Stimulated activated CD4-positive, alpha-beta T cell treated with anti-CD3 and anti-CD28 coated beads, TNF-alpha, amount 100 ng/mL, for 1 hour (primary cell): ENCODE measurements at places on chromosomes 1 and 21.

DNA sequence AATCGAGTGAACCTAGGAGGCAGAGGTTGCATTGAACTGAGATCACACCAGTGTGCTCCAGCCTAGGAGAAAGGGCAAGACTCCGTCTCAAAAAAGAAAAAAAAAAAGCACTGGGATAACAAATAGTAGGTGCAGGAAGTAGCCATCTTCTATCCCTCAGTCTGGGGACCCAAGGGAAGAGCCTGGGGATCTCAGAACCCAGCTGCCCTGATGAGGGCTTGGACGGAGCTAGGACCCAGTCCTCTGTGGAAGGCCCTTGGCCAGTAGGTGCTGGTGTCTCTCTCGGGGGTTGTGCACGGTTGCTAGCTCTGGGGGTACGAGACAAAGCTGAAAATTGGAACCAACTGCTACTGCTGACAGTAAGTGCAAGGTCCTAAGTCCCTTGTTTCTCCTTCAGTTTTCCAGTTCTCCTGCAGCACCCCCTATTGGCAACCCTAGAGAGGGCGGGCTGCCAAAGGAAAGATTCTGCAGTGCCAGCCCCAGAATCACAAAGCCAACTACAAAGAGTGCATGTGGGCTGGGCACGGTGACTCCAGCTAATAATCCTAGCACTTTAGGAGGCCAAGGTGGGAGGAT, 57.6 kb upstream of the KIF1B start:
- DNase-seq, result no peak

DNA sequence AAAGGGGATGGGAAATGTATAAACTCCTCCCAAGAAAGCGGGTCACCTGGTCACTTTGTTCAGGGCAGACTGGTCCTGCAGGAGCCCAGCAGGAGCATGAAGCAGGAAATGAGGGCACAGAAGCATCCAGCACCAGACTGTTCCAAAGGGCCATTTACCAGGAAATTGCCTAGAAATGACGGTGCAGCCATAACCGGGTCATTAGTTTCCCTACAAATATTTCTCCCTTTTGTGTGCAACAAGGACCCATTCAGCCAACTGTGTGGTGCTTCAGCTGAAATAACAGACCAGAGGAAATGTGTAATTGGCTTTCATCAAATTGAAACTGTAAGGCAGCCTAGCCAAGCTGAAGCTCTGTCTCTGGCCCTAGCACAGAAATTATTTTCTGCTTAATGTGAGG, 7.6 kb upstream of the CTTNBP2NL start:
- DNase-seq, result no peak

GRCh38 chr21:33414068-33414467, 10.9 kb downstream of the IFNGR2 start:
- DNase-seq, result no peak

GRCh38 chr1:111205714-111206050, 5.2 kb upstream of the DENND2D start:
- no peak for DNase-seq

- no peak for DNase-seq
Measured at GRCh38 chr1:90854397-90854924, 137.4 kb upstream of the BARHL2 start.

- no peak for DNase-seq
Measured at GRCh38 chr1:27141266-27142003, 13.5 kb downstream of the SLC9A1 start.

DNA sequence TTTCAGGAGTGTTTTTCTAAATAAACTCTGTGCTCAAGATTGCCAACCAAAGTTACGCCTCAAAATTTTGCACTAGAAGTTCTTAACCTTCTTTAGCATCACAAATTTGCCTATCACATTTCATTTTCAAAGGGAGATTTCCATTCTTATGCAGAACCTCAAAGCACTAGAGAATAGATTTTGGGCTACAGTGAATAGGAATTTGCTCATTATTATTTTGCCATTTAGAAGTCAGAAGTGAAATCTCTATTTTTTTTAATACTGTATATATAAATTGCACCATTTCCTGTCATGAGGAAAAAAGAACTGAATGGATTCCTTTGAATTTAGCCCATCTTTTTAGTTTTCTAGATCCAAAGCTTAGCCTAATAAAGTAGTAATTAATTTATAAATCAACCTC, 796.4 kb downstream of the ADGRL2 start:
- DNase-seq, result no peak

DNA sequence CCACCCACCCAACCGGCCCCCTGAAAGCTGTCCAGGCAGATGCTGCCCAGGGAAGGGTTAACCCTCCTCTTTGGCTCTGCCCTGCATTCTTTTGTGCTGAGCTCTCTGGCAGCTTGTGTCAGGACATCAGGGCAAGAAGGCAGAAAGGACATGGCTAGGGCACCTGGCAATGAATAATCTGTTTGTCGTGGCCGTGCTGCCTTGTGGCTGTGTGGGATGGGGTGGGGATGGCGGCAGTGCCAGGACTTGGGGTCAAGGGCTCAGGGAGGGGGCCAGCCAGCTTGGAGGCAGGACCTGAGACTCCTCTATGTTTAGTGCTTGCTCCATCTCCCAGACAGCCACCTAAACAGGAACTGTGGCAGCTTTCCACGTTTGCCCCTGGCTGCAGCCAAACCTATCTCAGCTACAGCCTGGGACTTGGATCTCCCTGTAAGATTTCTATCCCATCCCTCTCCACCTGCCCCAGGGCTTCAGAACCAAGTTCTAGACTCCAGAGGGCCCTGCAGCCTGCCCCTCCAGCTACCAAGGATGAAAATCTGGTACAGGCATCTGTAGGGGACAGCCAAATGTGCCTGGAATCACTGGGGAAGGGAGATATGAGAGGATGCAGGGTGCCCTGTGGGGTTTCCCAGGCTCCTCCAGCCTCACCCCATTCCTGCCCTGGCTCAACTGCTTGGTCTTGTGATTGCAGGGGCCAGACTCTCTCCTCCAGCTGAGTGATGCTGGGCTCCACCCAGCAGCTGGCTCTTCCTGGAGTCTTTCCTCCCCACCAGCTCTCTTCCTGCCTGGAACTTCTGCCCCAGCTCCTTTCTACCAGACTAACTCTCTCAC, 9.6 kb upstream of the GPR37L1 start:
- no peak for DNase-seq

DNA sequence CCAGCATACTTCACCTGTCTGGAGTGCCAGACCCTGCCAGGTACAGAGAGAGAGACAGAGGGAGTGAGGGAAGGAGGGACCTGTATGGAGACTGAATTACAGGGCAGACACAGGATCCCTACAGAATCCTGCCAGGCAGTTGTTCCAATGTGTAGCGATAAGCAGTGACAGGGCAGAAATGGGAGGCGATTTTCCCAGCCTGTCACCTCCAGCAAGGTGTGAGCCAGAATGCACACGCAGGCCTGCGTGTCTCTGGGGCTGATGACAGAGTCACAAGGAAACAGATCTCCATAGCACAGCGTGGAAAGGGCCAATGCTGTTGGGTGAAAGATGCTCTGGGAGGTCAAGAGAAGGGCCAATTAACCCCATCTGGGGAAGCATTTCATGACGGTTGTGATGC, 111.3 kb downstream of the HIVEP3 start:
- DNase-seq, result no peak
